ENCODE measurements at places on chromosomes 3 and 15.

- no peak for DNase-seq
These were observed 715 bp upstream of the SCAPER start for GRCh38 chr15:76905855-76906254.

DNA sequence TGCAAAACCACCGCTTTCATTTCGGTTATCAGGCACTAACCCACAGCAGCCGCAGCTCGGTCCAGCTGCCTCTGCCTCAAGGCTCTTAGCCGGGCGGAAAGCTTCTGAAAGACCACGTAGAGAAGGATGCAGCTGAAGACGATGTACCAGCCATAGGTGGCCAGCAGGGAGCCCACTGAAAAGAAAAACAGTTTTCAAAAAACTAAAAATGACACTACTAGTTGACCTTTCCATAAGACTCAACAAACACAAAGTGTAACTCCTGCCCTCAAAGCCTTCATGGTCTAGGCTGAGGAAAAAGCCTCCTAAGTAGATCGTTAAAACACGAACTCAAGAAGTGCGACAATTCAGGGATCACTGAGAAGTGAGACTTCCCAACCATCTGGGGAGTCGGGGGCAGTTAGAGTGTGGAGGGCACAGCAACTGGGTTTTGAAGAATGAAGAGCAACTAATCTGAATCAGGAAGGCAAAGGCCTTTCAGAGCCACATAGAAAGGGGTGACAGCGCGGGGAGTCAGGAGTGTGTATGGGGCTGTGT lies 716 bp downstream of the SELENOS start:
- DNase-seq: peak; percentile 63

DNA sequence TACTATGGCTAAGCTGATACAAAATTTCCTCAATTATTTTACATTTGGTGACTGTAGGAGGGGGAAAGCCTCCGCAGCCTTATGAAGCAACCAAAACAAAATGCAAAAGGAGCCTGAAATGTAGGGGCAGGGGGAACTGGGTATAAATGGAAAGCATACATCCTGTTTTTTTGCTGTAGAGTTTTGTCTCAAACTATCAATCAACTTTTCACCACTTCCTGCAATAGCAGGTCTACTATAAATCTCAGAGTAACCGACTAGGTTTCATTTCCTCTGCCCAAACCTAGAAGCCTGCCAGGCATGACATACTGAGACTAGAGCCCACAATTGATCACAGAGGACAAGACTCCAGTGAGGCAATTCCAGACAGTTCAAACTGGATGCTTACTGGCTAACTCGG lies 91.3 kb downstream of the SHQ1 start:
- DNase-seq: no peak

DNA sequence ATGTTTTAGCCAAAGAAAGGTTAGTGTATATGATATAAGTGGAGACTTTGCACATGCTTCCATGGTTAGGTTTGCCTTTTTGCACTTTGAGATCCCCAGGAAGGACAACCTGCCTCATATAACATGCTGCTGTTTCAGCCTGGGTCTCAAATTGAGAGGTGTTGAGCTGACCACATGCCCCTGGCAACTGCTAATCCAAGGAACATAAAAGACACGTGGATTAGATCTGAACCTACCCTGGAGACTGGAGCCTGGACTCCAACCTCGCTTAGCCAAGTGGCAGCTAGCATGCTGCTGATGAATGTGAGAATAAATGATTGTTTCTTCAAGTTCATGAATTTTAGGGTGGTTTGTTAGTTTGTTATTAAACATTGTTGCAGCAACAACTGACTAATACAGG lies 301.8 kb upstream of the TBC1D5 start:
- no peak for DNase-seq

- no peak for DNase-seq
These were observed 21.8 kb upstream of the BCHE start for GRCh38 chr3:165859061-165859460.

All from iris pigment epithelial cell (primary cell).